ENCODE measurements at places on chromosomes 5 and 9.

- DNase-seq = no peak
These were observed 5.2 kb downstream of the GNAQ start for GRCh38 chr9:78026416-78026815.

DNA sequence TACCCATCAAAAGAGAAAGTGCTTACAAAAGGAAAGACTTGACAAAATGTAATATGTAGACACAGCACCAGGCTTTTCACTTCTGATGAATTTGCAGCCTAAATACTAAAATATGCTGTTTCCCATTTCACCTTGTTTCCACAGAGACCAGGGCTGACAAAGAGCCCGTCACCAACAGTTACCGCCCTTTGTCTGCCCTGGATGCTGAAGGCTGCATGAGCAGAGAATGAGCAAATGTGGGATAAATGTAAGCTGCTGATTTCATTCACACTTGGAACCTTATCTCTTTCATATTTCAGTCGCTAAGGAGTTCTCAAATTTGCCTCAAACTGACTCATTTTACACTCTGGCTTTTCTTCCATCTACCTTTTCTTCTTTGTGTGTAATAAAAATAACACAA is 213.9 kb downstream of the TMEM167A start:
- no peak for DNase-seq

- DNase-seq = no peak
These were observed 19.7 kb upstream of the VLDLR start for GRCh38 chr9:2601785-2602378.

DNA sequence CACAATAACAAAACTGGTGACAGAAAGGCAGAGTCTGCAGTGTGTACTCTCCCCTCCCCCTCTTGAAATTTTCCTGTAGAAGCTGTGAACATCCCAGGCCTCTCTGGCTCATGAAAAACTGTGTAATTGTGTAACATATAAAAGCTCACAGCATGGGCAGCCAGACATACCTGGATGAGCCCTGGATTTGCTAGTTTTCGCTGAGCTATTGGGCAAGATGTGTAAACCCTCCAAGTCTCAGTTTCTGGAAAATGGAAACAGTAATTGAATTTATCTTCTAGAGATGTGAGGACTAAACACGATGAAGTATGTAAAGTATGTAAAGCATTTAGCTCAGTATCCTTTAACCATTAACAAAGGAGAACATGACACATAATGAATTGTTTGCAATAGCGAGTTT is 143.2 kb upstream of the ANKH start:
- DNase-seq = peak; percentile 68

- DNase-seq = no peak
These were observed 1.3 kb upstream of the DMRT2 start for GRCh38 chr9:1048811-1049210.

All from fibroblast of skin of right quadriceps (primary cell).